ENCODE measurements at places on chromosomes 4 and X.

- no peak for DNase-seq
Measured at GRCh38 chr4:107131295-107131694, 95.2 kb upstream of the DKK2 start.

DNA sequence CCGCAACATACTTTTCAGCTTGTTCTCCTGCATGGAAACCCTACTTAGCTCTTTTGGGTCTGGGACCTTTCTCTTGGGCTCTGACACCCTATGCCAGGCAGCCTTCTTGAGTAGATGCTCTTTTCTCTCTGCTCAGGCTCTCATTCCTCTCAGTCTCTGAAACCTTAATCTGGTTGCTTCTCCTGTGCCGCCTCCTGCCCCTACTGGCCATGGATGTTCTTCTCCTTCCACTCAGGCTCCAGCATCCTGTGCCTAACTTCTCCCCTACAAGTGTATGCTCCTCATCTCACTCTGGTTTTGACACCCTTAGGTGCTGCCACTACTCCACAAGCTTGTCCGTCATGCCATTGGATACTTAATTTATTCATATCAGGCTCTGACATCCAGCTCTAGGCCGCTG is 15.2 kb downstream of the BLTP1 start:
- DNase-seq = no peak

DNA sequence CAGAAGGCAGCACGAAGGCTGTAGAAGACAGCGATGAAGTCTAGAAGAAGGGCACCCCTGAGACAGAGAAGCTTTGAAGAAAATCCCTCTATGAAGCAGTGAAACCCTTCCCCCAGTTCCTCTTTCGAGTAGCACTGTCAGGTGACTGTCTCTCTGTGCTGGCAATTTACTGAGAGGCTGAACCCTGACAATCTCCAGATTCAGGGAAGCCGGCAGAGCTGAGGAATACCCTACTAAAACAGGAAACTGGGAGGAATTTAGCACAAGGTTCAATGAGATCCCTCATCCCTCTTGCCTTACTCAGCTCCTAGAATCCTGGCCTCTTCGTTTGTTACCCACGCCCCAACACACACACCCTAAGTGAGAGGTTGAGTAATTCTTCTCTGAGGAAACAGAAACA is 239.7 kb upstream of the NOCT start:
- DNase-seq = no peak

DNA sequence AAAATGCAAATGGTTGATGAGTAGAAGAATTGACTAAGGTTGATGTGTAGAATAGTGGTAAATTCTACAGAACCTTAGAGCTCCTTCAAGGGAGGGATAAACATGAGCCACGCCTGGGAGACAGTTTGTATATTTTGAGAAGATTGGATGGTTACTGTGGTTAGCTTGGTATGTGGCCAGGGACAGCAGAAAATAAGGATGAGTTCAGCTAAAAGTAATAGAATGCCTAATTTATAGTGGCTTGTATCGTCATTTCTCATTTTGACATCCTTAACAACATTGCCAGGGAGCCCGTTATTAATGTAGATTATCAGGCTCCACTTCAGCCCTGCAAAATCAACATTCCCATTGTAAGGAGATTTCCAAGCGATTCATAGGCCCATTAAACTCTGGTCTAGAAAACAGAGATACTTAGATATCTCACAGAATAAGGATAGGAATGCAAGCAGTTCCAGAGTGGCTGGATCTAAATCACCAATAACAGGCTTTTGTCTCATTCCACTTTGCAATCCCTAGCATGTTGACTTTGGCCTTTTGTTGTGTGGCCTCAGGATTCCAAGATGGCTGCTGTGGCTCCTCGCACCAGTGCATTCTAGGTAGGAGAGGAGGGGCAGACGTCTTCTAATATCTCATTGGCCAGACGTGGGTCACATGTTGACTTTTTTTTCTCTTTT is 6.4 kb upstream of the PTTG2 start:
- peak; percentile 58 for DNase-seq

DNA sequence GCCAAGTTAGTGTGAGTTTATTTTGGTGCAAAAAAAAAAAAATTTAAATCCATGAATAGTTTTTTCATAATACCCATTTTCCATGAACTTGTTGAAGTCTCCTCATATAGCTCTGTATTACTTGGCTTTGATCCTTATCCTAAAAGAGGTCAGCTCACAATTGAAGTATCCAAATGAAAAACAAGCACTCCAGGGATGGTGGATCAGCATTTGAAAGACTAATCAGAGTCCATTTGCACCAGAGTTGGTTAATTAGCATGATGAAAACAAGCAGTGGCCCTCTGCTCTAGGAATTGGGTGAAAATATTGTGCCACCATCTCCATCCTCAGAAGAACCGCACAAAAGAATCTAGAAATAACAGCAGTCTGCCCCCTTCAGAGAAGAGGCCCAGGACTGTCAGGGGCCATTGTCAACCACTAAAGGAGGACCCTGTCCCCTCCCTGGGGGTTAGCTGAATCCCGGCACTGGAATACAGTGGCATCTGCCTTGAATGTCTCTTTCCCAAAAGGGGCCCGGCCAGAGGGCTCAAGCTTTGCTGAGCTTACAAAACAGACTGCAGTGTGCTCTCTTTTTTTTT is 24.7 kb downstream of the SH3KBP1 start:
- DNase-seq = no peak

DNA sequence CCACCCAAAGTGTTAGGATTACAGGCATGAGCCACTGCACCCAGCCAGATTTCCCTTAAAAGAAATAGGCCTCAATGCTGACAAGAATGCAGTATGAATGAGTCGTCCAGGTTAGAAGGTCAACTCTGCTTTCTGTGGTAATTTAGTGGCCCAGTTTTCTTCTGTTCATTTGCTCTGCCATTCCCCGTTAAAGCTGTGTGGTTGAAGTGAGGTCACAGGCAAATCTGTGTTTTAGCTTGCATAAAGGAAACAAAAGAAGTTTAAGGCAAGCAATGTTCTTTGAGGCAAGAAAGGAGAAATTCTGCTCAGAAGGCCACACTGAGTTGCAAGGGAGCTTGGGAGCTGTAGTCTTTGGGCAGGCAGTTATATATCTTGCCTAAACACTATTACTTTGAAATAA is 176.8 kb downstream of the LARP7 start:
- DNase-seq = peak; percentile 27

DNA sequence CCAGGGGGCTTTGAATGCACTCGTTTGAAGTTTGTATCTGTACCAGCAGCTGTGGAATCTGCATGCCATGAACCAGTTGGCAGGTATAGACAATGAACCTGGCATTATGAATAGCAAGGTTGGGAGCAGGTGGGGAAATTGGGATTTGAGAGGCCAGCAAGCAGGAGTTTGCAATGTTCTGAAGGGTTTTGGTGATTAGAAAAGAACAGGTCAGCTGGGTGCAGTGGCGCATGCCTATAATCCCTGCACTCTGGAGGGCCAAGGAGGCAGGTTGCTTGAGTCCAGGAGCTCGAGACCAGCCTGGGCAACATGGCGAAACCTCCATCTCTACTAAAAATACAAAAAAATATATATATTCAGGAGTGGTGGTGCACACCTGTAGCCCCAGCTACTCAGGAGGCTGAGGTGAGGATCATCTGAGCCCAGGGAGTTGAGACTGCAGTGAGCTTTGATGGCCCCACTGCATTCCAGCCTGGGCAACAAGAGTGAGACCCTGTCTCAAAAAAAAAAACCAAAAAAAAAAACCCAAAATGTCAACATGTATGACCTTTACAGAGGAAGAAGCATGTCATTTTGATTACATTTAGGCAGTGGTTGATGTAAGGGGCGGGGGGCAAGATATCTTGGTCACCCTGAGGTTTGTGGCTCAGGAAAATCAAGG is 63.9 kb downstream of the TSC22D3 start:
- DNase-seq = no peak

DNA sequence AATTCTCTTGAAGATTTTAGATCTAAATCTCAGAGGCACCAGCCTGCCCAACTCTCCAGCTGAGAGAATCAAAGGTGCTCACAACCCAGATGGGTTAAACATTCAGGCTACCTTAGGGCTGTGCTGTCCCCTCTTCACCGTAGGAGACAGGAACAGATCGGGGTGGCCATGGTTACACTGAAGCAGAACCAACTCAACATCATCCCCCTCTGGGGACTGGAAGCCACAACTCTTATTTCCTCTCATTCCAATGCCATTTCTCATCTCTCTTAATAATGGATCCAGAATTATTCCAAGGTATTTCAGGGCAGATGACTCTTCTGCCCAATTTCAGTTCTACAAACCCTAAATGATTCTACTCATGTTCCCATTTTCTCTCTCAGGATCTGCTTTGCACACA is 109.7 kb downstream of the NKX6-1 start:
- DNase-seq = no peak

GRCh38 chrX:71542411-71542810 is 9.5 kb downstream of the OGT start:
- DNase-seq = peak; percentile 73

- DNase-seq = no peak
Measured at GRCh38 chrX:102985192-102985591, 48.1 kb downstream of the RAB40AL start.

DNA sequence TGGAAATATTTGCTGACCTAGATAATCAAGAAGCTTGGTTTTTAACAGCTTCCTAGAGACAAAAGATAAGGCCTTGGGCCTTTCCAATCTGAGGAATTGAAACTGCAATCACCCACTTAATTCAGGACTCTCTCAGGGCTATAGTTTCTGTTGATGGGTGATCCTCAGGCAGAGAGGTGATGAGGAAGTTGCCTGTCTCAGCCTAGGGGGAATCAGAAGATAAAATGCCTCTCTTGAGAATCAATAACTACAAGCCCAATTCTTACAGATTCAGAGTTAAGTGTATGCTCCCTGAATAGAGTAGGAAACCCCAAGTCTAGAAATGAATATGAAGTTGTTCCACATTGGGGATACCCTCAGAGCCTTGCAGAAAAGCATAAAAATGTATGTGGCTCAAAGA is 45.5 kb downstream of the NFKB1 start:
- DNase-seq = no peak

DNA sequence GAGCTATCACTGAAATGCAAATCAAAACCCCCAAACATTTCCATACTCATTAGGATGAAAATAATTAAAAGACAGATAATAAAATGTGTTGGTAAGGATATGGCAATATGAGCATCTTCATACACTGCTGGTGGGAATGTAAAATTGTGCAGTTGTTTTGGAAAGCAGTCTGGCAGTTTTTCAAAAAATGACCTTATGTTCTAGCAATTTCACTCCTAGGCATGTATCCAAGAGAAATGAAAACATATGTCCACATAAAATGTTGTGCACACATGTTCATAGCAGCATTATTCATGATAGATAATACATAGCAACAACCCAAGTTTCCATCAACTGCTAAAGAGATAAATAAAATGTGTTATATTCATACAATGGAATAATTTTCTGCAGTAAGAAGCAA is 14.8 kb upstream of the GPRASP2 start:
- peak; percentile 50 for DNase-seq

- DNase-seq = no peak
Measured at GRCh38 chr4:76023389-76023788, at the start of gene CXCL10. Gene CXCL10, minus strand, starts transcription at chr4:76023497. Its CDS starts 66 bp downstream, at chr4:76023431.

GRCh38 chr4:124178449-124179021 is 534.0 kb downstream of the ANKRD50 start:
- peak; percentile 93 for DNase-seq

GRCh38 chr4:103150677-103151076 is 47.5 kb downstream of the CENPE start:
- DNase-seq = no peak

DNA sequence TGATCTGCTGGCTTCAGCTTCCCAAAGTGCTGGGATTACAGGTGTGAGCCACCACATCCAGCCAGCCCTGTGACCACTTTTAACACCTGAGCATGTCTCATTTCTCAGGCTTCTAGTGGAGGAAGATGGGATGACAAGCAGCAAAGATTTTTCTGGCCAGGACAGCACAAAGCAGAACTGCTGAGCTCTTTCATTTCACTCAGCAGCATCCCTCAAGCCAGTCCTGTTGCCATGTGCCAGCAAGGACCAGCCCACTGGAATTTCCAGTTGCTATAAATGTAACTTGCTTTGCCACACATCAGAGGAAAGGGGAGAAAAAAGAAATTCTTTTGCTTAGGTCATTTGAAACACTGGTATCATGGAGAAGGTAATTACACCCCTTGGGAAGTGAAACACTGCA is 75.9 kb downstream of the SLC9A7 start:
- peak; percentile 5 for DNase-seq

- DNase-seq = no peak
Measured at GRCh38 chr4:25674386-25674785, 18.7 kb downstream of the SLC34A2 start.

GRCh38 chr4:95640311-95640710 is 91.5 kb upstream of the UNC5C start:
- no peak for DNase-seq

DNA sequence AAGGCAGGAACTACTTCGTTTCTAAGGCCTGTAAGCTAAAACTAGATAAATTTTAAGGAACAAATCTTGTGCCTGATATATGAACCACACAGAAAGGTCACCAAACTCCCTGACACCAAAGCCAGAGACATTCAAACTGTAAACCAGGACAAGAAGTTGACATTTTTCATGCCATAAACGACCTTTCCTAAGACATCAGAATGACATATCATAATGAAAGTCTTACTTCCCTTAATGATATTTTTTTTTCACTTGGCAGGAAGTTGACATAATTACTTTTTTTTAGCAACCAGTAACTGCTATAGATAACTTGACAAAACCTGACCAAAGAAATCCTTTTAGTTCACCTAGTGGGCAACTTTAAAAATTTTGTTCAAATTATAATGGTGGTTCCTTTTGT is 231.5 kb upstream of the AGTR2 start:
- DNase-seq = no peak

- no peak for DNase-seq
Measured at GRCh38 chr4:149706942-149707341, 108.7 kb downstream of the IQCM start.

GRCh38 chrX:116318672-116319071 is 117.7 kb upstream of the SLC6A14 start:
- no peak for DNase-seq

DNA sequence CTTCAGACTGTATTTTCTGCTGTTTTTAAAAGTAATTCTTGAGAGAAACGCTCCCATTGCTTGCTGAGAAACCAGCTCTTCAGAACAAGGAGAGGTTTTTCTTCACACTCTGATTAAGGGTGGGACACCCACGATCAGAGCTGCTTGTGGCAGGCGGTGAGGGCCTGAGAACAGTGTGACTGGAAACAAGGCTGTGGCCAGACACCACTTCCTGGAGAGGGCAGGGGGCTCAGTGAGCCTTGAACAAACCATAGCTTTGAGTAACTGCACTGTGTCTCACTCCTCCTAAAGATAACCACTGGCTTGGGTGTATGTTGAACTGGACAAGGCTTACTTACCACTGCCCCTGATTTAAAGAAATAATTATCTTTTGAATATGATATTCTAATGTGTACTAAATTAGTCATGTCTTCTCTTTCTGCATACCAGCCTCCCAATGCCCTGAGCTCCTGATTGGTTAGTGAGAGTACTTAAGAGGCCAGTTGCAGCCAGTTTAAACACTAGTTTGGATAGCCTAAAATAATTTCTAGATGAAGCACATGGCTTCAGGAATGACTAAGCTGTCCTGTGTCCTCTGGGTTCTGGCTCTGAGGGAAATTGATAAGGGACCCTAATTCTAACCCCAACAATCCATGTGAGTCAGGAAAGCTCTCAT is 3.7 kb upstream of the GPR82 start:
- peak; percentile 6 for DNase-seq

GRCh38 chr4:177879851-177880250 is 437.6 kb upstream of the AGA start:
- no peak for DNase-seq

All from fibroblast of gingiva (primary cell).